ENCODE measurements at places on chromosomes 12 and 14.

GRCh38 chr12:45231515-45232145, 15.7 kb downstream of the ANO6 start:
- DNase-seq, result no peak

DNA sequence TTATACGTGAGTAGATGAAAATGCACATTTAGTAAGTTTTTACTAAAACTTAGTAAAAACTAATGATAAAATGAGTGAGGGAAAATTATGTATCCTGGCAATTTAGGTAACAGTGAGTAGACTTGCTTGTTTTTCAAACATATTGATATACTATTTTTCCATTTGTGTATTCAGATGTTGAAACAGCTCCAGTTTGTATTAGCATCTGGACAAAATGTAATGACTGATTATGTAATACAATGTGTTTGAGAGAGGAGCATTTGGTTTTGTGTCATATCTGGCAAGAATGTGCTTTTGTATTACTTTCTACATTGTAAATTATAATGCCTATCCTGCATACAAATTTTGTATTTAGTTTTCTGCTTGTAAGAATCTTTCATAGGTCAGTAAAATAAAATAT, 5.6 kb downstream of the CNOT2 start:
- no peak for DNase-seq

- no peak for DNase-seq
Observed at GRCh38 chr14:32564596-32564995, 235.5 kb downstream of the AKAP6 start.

DNA sequence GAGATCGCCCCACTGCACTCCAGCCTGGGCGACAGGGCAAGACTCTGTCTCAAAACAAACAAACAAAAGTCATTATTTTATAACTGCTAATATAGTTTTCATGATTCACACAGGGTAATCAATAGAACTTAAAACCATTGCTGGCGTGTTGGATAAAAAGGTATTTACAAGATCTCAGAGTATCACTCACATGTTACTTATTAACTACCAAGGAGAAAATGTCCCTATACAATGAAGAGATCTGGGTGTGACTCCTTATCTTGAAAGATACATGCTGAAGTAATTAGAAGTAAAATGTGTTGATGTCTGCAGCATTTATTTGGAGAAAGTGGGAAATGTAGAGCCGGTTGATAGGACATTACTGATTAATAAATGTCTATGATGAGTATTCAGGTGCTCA, 57.3 kb upstream of the PIK3C2G start:
- no peak for DNase-seq

DNA sequence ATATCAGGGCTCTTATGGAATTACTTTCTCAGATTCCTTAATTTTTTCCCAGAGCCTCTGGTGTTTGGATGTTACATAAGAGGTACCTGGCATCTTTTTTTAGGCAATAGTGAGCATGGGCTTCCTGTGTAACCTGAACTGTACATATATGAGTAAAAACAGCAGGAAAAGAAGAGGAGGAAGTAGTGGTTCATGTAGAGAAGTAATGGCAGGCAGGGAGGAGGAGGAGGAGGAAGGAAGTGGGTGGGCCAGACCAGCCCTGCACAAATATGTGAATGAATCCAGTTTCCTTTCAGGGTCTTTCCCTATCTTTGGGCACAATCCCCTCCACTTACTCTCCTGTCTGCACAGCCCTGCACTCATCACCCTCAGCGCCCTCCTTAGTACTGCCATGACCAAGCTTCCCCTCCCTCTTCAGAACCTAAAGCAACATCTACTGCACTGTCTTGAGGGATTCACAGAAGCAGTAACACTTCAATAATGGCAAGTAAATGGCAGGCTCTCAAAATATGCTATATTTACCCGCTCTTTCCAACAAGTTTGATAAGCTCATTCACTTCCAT, 40.9 kb upstream of the GSG1 start:
- DNase-seq, result no peak

DNA sequence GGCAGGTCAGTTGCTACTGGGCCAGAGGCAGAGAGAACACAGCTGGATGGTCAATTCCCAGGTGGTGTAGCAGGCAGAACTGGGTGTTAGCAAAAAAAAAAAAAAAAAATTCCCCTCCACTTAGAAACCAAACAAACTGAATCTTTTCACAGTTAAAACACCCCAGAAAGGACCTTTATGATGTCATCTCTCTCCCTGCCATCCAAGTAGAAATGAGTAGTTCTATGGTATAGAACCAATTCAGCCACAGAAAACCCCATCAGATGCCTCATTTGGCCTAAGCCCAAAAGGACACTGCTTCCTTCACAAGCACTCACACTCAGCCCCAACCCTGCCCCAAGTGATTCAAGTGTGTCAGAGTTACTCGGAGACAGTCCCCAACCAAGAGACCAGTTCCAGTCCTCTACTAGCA, 230.8 kb downstream of the DPF3 start:
- DNase-seq, result no peak

GRCh38 chr12:47808574-47809365, 10.9 kb downstream of the HDAC7 start:
- DNase-seq, result no peak

DNA sequence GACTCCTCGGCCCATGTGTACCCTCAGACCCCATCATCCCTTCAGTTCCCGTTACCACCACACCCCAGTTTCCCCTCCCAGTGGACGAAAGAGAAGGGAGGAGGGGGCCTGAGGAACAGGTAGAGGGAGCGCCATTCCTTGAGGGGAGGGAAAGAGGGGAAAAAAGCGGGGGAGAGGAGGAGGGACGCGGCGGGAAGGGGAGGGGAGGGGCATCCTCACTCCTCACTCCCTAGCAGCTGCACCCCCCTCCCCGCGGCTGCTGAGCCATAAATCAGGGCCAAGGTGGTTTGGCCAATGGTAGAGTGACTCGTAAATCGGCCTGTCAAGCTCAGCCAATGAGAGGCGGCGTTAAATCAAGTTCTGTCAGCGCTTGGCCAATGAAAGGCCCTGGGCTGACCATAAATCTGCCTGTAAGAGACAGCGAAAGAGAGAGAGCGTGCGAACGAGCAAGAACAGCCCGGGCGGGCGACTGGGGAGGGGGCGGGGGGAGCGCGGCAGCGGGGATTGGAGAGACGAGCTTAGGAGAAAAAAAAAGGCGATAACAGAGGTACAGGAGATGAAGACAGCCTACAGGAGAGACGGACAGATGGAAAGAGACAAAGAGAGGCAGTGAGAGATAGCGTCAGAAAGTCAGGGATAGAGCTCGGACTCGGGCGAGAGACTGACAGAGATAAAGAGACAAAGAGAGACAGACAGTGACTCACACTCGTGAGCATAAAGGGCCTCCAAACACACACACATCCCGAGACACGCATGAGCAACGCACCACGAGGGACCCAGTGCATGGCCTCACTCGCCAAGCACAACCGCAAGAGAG, 5.1 kb downstream of the GPR84 start:
- DNase-seq, result peak; percentile 98

- DNase-seq, result no peak
Observed at GRCh38 chr12:52692254-52692653, 11.1 kb downstream of the KRT77 start.

GRCh38 chr12:126093908-126094307, 1028.7 kb downstream of the AACS start:
- DNase-seq, result peak; percentile 53

- DNase-seq, result no peak
Observed at GRCh38 chr14:91220581-91221000, 23.9 kb downstream of the GPR68 start.

GRCh38 chr14:68527329-68527851, 265.5 kb downstream of the ZFP36L1 start:
- no peak for DNase-seq

- peak; percentile 2 for DNase-seq
Observed at GRCh38 chr14:106518054-106518943, 991.9 kb downstream of the TMEM121 start.

- no peak for DNase-seq
Observed at GRCh38 chr12:13060581-13060980, 16.4 kb downstream of the FAM234B start.

GRCh38 chr12:90126125-90126524, 417.5 kb upstream of the ATP2B1 start:
- DNase-seq, result no peak

DNA sequence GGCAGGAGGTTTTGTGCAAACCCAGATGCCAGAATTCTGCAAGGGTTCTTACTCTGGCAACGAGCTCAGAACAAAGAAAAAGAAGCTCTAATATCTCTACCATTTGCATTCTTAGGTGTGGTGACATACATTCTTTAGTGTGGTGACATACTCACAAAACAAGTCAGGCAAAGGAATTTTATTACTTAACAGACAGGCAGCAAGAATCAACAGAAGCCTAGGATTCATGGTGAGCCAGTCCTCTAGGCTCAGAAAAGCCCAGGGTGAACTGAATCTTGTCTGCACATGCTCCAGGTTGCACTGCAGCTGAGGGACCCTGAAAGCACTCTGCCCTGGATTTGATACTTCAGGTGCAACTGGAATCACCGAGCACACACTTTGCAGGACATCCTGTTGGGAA, 122.4 kb upstream of the PTPRQ start:
- DNase-seq, result no peak

DNA sequence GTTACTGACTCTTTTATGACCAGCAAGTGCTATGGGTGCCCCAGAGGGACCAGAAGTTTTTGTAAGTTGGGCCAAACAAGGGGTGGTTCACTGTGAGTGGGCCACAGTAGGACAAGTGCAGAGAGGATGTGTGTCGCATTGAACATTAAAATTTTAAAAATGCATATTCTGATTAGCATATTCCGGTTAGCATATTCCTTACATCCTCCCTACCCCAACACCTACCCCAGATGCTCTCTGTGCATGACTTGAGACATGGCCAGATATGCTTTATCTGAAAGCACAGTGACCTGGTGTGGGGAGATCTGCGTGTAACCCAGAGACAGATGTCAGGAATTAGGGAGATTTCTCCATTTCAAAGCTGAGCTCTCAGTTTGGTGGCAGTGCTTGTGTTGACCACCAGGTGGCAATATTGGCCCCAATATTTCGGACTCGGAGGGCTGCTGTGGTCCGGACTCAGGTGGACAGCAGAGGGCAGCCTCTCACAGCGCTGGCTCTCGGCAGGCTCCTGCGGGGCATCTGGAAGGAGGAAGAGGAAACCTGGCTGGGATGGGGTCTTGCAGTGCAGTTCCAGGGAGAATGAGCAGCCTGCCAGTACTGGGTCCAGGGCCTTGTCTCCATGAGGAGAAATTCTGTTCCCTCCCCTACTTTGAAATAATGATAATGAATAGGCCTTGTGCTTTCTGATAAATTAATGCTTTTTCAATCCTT, 1.6 kb upstream of the CEBPE start:
- peak; percentile 84 for DNase-seq

GRCh38 chr12:66002812-66003211, 127.7 kb downstream of the LLPH start:
- no peak for DNase-seq

DNA sequence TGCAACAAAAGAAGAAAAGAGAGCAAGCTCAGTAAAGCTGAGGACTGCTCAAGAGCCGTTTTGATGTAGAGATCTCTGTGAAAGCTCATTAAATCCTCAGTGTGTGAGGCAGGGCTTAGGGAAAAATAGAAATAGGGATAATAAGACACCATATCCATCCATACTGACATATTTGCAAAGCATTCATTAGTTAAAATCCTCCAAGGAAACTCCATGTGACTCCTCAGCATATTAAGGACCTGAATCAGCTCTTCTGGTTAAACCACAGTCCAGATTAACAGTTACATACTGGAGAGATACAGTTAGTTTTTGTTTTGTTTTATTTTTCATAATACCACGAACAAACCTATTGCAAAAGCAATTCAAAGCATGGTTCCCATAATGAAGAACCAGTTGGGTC, 288.2 kb downstream of the PAWR start:
- no peak for DNase-seq

- no peak for DNase-seq
Observed at GRCh38 chr12:94545935-94546771, 86.5 kb upstream of the CEP83 start.

GRCh38 chr12:113325916-113326315, 9.0 kb downstream of the SLC8B1 start:
- DNase-seq, result no peak

DNA sequence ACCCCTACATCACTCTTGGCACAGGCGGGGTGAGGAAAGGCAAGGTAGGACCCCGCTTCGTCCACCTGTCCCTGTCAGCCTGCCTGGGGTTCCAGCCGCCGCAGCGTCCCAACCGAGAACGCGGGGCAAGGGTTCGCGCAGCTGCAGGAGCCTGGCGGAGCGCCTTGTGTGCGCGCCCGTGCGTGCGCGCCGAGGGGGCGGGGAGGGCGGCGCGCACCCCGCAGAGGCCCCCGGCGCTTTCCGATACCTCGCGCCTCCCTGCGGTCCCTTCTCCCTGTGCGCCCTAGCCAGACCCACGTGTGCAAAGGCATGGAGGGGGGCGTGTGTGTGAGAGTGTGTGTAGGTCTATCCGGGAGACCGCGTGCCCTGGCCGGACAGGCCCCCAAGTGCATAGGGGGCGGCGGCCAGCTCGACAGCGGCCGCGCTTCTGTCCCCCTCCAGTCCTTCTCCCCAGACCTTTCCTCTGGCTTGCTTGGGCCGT, 122.4 kb downstream of the TSPAN9 start:
- no peak for DNase-seq

DNA sequence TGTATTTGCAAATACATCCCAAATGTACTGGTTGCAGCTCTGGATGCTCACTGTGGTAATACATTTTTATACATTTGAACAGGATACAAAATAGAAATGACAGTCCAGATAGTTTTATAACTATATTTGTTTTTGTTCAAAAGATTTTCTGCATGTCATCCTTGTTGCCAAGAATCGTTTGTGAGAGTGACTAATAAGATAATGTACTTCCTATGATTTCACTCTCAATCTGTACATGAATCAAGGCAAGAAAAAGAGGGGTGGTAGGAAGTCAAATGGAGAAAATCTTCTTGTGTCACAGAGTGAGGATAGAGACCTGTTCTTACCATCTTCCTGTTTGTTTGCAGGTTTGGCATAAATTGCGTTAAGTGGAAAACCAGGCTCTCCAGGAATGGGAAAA, 13.9 kb downstream of the ARPC3 start:
- no peak for DNase-seq

DNA sequence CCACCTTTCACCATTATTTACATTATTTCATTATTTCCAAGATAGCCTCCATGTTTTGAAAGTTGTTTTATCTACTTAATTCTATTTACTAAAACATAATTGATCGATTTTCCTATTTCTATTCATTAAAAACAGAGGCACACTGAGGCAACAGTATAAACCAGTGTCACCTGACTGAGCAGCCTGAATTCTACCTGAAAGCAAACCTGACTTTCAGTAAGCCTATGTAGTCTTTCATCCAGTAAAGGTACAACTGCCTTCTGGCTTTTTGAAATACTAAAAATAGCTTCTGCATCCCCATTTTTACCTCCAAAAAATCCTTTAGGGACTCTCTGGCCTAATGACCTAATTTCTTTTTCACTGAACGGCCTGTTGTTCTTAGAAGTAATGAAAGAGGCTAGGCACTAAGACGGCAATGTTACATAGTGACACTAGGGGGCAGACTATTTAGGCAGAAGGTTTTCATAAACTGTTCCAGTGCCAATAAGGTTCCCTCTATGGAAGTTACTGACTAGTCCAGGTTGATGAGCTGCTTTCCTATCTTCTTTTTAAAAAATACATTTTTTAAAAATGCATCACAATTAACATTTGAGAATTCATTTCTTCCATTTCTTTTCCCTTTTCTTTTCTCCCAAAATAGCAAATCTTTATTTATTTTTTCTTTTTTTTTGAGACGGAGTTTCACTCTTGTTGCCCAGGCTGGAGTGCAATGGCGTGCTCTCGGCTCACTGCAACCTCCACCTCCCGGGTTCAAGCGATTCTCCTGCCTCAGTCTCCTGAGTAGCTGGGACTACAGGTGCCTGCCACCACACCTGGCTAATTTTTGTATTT, 17.5 kb downstream of the ANAPC5 start:
- peak; percentile 91 for DNase-seq

All from NCI-H510A treated with DMSO at 0.1 percent for 48 hours (cell line).